ENCODE measurements at places on chromosomes 3 and 15.

DNA sequence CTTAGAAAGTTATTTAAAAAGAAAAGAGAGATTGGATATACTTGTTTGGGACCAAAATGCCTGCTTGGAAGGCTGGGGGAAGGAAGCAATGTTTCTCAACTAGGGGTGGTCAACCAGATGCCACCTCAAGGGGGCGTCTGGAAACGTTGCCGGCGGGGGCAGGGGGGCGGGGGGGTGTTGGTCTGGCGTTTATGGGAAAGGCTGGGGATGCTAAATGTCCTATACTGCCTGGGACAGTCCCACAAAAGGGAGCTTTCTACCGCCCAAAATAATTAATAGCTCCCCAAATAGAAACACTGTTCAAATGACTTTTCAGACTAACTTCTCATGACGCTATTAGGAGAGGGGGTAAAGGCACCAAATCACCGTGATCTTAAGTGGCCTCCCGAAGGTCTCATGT is 2.2 kb downstream of the POLG start:
- DNase-seq: no peak

GRCh38 chr3:54122324-54123002 is at the start of gene CACNA2D3:
Gene CACNA2D3 (plus strand): TSS chr3:54122552.
- no peak for DNase-seq

DNA sequence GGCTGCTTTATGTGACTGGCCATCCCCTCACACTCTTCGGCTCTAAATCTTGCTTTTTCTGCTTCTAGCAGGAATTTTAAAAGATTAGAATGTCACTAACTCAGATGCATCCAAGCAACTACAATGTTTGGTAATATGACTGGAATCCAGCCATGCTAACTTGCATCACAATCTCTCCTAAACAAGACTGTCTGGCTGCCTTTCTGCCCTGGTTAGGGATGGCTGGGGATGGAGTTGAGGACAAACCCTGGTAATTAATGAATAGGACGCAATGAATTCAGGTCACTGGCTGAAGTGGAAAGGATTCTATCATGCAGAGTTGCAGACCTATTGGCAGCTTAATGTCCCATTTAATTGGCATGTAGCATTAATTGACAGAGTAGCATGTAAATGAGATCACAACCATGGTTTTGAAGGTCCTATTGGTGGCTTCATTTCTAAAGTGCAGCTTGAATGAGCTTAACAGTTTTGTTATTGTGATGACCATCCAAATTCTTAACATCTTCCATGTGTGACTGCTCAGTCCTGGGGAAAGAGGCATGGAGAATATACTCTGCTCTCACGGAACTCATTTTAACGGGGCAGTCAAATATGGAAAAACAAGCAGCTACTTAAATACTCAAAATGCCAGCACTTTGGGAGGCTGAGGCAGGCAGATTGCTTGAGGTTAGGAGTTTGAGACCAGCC is 21.7 kb downstream of the NMNAT3 start:
- DNase-seq: no peak

DNA sequence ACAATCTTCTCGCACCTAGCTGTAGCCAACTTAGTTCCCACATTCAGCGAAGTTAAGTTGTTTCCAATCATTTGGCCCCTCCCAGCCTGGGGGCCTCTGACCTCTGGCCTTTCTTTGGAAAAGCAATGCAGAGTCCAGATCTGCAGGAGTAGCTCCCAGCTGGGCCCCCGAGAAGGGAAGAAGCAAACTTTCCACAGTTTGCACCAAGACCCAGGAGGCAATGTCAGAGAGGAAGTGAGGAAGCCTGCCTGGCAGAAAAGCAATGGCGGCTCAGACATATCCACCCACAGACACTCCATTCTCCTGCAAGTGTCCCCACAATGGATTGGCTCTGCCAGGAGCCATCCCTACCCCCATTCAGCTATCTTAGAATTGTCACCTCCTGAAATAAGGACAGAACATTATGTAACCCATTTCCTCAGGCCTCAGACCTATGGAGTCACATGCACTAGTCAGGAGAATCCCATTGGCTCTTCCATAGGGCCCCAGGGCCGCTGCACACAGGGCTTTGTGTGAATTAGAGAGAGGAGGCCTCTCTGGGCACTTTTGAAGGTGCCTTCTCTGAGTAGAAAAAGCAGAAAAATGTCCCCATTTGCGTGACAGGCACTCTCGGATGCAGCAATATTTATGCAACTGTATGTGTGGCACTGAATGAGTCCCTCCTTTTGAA is 3.0 kb upstream of the BUB1B start:
- no peak for DNase-seq

GRCh38 chr3:147354623-147355022 is 51.7 kb downstream of the ZIC4 start:
- no peak for DNase-seq

DNA sequence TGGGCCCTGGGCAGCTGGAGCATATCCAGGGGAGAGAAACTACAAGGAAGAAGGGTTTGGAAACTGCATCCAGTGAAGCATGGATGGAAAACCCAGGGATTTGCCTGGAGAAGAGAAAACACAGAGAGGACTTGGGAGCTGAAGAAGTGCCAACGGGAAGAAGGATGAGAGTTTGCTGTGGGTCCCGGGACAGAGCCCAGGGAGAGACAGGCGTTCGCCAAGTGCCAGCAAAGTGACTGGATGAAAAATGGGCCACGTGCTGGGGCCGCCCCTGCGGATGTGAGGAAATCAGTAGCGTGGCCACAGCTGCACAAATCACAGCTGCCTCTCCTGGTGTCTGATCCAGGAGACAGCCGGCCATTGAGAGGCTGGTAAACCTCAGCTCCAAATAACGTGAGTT is 70.4 kb downstream of the HES1 start:
- no peak for DNase-seq

DNA sequence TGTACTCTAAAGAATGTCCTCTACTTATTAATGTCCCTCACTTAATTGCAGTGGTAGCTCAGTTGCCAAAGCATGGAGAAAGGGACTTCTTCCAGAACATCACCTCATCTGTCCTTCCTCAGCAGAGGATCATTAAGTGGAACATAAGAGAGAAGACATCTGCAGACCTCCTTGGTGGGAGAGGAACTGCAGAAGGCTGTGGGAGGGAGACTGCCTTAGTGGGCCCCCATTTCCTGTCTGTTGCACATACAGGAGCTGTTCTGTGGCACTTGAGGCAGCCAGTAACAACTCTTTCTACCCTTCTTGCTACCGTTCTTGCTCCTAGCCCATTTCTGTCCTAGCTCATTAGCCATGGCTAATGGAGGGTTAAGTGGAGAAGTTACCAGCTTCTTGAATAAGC is 33.6 kb downstream of the HPS3 start:
- no peak for DNase-seq

DNA sequence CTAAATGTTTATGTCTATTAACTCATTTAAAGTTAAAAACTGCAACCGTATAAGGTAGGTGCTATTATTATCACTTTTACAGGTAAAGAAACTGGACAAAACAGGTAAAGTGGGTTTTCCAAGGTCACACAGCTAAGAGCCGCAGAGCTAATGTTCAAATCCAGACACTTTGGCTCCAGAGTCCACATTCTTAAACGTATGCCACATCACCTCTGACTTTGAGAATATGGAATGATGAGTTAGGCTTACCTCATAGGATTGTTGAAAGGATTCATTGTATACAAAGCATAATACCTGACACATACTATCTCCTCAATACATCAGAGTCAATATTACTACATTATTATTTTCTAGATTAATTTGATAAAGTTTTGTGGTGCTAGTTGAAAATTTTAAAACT is 240.9 kb upstream of the STT3B start:
- DNase-seq: no peak

DNA sequence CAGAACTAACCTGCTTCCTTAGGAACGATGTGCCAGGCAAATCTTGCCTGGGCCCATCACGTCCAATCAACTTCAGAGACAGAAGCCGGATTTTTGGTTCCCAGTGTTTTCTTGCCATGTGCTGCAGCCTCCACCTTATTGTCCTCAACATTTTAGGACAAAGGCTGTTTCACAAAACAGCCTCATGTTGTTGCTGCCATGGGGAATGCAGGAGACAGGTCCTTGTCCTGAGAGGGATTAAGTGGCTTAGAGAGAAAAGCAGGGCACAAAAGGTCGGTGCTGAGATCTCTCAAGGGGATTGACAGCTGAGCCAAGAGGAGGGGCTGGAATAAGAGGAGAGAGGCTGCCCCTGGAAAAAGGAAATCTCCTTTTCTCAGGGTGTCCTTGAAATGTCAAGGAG is 11.3 kb upstream of the NMNAT3 start:
- DNase-seq: no peak

GRCh38 chr3:12766541-12766940 is 7.5 kb upstream of the TMEM40 start:
- no peak for DNase-seq

DNA sequence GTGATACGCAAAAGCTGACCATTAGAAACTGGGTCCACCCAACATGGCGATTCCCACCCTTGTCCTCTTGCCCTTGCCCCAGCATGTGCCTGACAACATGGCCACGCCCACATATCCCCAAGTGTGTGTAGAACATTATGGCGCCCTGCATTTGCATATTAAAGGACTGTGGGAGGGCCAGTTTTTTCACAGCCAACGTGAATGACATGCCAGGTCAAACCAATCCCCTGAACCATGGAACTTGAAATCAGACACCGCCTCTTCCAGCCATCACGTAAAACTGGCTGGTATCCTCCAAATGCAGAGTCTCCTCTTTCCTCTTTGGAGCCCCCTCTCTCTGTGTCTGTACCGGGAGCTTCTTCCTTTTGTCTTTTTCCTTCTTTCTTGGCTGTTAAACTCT is 156.7 kb upstream of the EPHA6 start:
- no peak for DNase-seq

DNA sequence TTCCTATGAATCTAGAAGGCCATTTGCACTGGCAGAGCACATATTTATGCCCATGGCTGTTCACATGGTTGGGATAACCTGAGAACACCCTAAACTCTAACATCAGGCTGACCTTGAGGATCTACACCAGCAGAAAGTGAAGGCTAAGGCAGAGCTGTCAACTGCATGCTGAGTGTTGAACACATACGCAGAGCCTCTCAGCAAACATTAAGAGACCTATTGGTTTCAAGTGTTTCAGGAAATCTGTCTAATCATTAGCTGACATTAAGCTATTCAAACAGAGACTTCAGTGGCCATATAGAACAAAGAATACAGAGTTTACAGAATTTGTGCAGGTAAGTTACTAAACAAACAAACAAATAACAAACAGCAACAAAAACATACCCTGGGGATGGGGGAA is 16.1 kb upstream of the SEC61A1 start:
- no peak for DNase-seq
